ENCODE measurements at places on chromosomes 5 and 9.

GRCh38 chr5:116418016-116418415 lies 156.6 kb downstream of the SEMA6A start:
- DNase-seq = no peak

GRCh38 chr9:107750741-107751566 lies 261.4 kb upstream of the KLF4 start:
- DNase-seq = peak; percentile 90

DNA sequence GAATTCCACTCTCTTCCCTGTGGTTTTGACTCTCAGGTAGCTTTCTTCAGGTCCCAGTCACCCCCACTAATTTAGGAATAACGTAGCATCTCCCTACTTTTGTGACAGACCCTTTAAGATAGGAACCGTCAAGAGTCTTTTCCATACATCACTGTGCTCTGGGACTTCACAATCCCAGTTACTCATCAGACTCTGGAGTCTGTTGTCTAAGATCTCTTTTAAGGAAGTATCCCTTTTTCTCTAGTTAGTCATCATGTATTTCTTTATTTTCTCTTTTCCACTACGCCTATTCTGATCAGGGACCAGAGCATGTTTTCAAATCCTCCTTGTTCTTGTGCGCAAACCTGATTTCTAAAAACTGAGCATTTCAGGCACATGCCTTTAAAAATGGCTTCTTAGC lies 143.0 kb downstream of the GOLPH3 start:
- no peak for DNase-seq

DNA sequence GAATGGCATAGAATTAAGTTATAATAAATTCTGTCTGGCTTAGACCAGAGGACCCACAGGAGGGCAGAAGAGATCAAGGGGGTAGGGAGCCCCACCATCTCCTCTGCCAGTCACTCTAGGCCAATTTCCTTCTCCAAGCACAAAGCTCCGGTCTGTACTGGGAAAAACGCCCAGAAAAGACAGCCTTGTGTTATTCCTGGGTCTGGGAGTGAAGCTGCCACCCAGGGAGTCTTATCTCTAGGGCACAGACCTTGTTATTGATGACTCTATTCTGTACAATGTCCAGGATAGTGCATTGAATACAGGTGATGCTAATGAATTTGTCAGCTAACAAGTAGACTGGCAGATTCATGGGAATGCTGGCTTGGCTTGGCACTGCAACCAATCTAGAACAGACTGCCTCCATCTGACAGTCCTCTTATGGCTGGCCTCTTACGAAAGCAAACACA lies 60.7 kb downstream of the MED27 start:
- DNase-seq = no peak

- no peak for DNase-seq
Measured at GRCh38 chr5:171805746-171806145, 20.1 kb downstream of the SMIM23 start.

DNA sequence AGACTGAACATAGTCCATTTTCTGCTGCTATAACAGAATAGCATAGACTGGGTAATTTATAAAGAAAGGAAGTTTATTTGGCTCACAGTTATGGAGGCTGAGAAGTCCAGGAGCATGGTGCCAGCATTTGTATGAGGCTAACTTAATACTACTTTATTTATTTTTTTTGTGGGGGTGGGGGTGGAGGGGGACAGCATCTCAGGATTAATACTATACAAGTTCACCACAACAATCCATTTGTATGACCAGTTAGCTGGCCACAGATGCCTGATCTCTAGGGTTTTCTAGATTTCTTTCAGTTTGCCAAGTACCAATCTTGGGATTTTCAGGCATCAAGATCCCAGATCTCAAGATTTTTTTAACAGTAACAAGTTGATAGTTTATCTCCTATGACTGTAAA lies 20.3 kb downstream of the ANGPTL2 start:
- no peak for DNase-seq

- DNase-seq = no peak
Measured at GRCh38 chr5:135239453-135240282, 159.4 kb downstream of the MACROH2A1 start.

DNA sequence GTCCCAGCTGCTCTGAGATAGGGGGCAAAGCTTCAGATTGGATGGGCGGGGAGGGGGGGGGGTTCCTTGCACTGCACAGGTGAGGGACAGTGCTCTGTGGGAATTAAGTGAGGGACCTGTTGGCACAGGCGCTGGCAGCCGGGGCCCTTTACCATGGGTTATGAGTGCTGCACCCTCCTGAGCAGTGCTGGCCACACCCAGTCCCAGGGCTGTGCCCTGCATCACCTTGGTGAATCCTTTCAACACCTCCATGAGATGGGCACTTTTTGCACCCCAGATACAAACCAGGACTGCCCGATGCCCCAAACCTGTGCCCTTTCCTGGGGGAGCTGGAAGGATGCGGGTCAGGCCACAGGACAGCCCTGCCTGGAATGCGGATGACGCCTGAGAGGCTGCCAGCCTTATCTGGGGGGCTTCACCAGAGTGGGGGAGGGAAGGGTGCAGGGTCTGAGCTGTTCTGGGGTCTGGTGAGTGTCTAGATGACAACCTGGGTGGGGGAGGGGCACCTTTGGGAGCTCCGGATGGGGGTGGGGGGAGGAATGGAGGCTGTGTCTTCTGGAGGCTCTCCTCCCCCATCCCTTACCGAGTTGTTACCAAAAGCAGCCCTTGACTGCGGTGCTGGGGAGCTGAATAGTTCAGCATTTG lies 5.2 kb downstream of the CRB2 start:
- DNase-seq = no peak

- no peak for DNase-seq
Measured at GRCh38 chr9:90916147-90916734, 114.6 kb downstream of the SYK start.

DNA sequence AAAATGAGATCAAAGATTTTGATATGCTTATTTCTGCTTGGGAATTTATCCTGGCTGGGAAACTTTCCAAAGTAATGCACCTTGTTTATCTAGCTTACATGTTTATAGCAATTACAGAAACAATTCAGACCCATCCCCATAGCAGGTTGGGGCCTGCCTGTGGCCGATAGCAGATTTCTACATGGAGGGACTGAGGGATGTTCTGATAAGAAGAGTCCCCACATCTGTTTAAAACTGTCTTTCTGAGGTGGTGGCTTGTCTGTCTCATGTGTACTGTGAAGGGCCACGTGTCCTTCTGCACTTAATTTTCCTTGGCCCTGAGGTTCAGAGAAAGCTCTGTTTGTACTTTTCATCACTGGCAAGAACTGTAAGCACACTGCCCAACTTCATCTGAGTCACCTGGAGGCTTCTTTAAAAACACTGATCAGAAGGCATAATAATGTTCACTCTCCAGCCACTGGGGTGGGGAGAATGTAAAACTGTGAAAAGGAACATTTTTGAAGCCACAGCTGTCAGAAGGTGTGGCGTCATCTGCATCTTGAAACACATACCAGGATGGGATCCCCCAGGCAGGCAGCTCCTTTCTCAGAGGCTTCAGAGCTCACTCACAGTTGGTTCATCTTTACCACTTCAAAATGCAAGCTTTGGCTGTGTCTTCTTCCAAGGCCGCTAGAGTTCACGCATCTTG lies 80.3 kb downstream of the MAP1B start:
- DNase-seq = no peak

DNA sequence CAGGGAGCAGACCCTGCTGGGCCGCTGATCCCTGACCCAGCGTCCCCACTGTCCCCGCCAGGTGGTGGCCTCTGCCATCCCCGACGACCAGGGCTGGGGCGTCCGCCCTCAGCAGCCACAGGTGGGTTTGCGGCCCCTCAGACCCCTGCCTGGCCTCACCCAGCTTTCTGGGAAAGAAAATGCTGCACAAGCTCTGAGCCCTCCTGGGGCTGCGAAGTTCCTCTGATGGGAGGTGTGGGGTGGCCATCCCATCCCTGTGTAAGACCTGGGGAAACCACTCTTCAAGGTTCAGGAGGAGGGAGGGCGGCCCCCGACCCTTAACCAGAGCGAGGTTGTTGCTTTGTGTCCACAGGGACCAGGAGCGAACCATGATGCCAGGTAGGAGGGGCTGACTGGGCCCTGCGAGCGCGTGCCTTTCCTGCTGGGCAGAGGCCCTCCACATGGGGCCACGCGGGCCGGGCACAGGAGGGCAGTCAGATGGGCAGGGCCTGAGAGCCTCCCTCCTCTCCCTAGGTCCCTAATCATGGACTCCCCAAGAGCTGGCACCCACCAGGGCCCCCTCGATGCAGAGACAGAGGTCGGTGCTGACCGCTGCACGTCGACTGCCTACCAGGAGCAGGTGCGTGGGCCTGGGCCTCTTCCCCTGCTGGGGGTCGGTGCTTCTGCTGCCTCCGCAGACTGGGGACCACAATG lies 7.7 kb downstream of the NOXA1 start:
- DNase-seq = no peak

DNA sequence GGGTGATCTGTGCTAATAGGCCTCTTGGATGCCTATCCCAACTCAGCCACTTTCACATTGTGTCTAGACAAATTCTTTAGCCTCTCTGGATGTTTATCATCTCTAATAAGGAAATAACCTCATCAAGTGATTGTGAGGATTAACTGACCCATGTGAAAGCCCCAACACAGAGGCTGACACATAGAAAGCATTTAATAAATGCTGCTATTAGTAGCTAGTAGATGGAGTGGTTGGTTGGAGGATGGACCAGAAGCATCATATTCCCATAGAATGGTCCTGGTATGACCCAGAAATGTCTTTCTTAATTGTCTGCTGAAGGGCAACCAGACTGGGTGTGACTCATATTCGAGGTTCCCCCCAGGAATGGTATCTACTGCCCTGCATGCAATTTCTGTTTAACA lies 124.4 kb downstream of the PIK3R1 start:
- DNase-seq = no peak

GRCh38 chr5:126490167-126490940 lies 67.1 kb downstream of the GRAMD2B start:
- DNase-seq = no peak

GRCh38 chr9:73845539-73845938 lies 651.6 kb upstream of the RORB start:
- DNase-seq = no peak

DNA sequence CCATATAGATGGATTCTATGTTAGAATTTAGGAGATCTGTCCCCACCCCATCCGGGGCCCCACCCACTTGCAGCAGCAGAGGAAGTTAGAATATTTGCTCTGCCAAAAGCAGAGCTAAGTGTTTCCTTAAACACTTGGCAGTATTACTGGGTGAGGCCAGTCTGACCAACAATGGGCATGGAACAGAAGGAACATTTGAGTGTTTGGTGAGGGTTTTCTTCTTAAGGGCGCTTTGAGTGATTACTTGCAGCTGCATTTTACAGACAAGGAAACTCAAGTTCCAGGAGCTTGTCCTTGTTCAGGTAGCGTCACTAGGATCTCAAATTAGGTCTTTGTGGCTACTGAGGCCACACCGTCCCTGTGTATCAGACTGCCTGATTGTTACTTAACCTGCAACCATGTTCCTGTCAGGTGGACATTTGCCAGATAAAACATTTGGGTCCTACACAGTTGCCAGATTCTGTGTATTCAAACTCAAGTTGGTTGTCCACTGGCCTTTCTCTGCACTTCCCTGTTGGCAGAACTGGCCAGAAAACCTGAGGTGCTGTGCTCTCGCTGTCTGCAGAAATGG lies 59.3 kb downstream of the SLC46A2 start:
- peak; percentile 79 for DNase-seq

- no peak for DNase-seq
Measured at GRCh38 chr5:76180814-76181805, 97.9 kb downstream of the SV2C start.

DNA sequence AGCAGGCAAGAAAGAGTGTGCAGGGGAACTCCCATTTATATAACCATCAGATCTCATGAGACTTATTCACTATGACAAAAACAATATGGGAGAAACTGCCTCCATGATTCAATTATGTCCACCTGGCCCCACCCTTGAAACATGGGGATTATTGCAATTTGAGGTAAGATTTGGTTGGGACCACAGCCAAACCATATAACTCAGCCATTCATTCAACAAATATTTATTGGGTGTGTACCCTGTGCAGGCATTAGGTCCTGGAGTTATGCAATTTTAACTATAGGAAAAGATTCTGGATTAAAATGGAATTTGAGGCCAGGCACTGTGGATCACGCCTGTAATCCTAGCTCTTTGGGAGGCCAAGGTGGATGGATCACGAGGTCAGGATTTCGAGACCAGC lies 124.2 kb upstream of the GAS1 start:
- no peak for DNase-seq

- no peak for DNase-seq
Measured at GRCh38 chr5:81949462-81949861, 22.4 kb upstream of the ATG10 start.

- DNase-seq = no peak
Measured at GRCh38 chr9:1337169-1337568, 287.0 kb downstream of the DMRT2 start.

DNA sequence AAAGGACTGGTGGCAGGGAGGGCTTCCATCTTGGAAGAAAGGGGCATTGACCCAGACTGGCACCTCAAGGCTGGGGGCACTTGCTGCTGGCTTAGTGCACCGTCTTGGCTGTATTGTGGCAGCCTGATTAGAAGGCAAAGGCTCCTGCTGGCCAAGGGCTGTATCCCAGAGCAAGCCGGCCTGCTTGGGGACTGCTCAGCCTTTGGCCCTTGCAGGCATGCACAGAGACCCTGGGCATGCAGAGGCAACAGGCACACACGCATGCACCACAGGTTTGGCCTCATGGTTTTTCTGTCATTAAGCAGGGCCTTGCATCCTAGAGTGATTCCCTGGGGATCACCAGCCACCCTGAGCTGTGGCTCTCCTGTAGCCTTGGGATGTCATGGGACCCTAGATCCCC lies 29.0 kb downstream of the PITX1 start:
- no peak for DNase-seq

GRCh38 chr5:42518595-42519221 lies 95.5 kb downstream of the GHR start:
- DNase-seq = no peak

DNA sequence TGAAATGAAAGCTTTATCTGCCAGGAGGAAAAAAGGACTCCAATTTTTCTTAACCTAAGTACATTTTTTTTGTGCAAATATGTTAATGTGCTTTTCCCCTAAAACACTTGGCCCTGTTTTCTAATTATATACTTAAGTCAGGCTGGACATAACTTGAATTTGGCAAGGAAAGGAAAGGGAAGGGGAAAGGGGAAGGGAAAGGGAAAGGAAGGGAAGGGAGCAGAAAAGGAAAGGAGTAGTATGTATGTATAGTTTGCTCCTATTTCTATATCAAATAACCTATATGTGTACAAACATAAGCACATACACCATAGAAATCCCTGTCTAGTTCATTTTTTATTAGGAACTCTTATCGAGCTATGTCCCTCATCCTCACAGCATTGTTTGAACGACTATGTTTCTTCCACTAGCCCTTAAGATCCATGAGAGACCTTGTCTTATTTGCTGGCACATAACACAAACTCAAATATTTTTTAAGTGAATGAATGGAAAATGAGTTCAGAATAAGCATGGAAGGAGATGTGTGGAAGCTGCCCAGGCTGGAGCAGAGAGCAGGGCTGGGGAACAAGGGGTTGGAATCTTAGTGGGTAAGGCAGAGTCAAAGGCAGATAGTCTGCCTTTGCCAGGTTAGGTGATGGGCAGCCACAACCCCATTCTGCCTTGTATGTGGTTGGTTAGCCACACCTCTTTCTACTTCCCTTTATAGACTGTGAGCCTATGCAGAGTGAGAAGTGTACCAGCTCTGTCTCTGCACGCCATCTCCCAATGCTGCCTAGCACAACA lies 70.0 kb downstream of the KLHL3 start:
- DNase-seq = no peak

- DNase-seq = no peak
Measured at GRCh38 chr9:130606887-130607600, 27.7 kb downstream of the FUBP3 start.

- no peak for DNase-seq
Measured at GRCh38 chr5:6674421-6674820, 38.8 kb upstream of the TENT4A start.
